ENCODE measurements at places on chromosomes 12 and 14.

GRCh38 chr12:27429606-27430005 lies 16.9 kb upstream of the SMCO2 start:
- no peak for DNase-seq

DNA sequence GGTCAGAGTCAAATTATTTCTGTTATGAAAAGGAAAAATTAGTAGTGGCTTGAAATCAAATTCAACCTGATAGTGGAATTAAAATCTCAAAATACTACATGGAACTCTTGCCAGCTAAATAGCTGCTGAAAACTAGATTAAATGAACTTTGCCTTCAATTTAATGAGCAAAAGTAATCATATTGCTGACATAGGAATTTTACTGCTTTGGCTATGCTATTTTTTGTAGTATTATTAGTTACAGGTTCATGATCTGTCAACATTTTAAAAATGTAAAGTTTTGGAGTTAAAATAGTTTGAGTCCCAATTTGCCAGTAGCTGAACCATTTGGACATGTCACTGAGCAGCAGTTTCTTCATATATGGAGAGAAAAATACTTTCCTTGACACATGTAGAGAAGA lies 81.4 kb downstream of the RERGL start:
- DNase-seq: no peak

- DNase-seq: no peak
Observed at GRCh38 chr14:64364907-64365306, 23.2 kb upstream of the MTHFD1 start.

- no peak for DNase-seq
Observed at GRCh38 chr12:70244409-70244808, 1.2 kb downstream of the CNOT2 start.

DNA sequence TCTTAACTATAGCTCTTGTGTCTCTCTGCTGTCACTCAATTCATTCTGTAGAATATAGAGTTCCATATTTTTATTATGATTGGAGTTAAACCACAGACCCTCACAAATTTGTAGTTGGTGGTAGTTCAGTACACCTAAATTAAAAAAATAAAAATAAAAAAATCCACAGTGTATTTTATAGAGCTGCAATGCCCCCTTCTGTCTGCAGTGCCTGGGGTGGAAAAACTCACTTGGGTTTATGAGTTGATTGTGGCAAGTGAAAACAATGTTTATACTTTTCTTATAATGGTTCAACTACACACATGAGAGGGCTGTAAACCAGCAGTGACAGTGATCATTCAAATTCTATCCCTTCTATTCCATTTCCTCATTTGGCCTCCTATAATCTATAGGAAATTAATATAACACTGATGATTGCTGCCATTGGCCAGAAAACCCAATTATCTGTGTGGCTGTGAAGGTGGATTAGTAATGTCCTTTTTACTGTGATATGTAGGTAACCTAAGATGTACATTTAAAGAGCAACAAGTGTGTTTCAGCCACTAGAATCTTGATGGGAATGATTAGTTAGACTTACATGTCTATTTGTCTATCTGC lies 166.9 kb upstream of the LRIG3 start:
- no peak for DNase-seq

Data from stomach (tissue), 19 donors.